Hair follicular keratinocyte (primary cell): ENCODE measurements at places on chromosomes 1 and 21. TPM values are rescaled to one million over a fixed set of nuclear protein-coding genes. Genes with fewer than 3 reads are reported as not detected.

Gene DIRAS3
- not detected in 2 replicates for total RNA-seq

Gene KCNH1
- not detected in 2 replicates for total RNA-seq

Gene PLXNA2
- 14.4 and 21.0 TPM in 2 replicates for total RNA-seq

Gene GJB5
- 120 and 157 TPM in 2 replicates for total RNA-seq

Gene PLPPR4
- not detected in 2 replicates for total RNA-seq

Gene LRRC38
- not detected in 2 replicates for total RNA-seq

Gene PDZK1IP1
- total RNA-seq, result 3.5 and 6.2 TPM in 2 replicates

Gene LCE1D
- total RNA-seq, result not detected in 2 replicates

Gene OR2G6
- not detected in 2 replicates for total RNA-seq

Gene ABL2
- total RNA-seq, result 9.4 and 13.6 TPM in 2 replicates

Gene MASP2
- not detected in 2 replicates for total RNA-seq

Gene AADACL4
- total RNA-seq, result not detected in 2 replicates

Gene TEDDM1
- not detected in 2 replicates for total RNA-seq

Gene TSPEAR
- not detected in 2 replicates for total RNA-seq

Gene PADI3
- total RNA-seq, result 8.7 and 9.7 TPM in 2 replicates

Gene FAM110D
- not detected in 2 replicates for total RNA-seq

Gene CHI3L1
- total RNA-seq, result 0.27 TPM in 1 of 2 replicates, not detected in the other

Gene GPATCH4
- total RNA-seq, result 14.5 and 18.7 TPM in 2 replicates

Gene MFSD2A
- 49.1 and 67.8 TPM in 2 replicates for total RNA-seq

Gene GUCA2A
- total RNA-seq, result not detected in 2 replicates

Gene SLC6A17
- not detected in 2 replicates for total RNA-seq

Gene ASCL5
- not detected in 2 replicates for total RNA-seq

Gene CDK11A
- total RNA-seq, result 7.2 and 10.3 TPM in 2 replicates

Gene PPIAL4G
- not detected in 2 replicates for total RNA-seq

Gene CFHR1
- not detected in 2 replicates for total RNA-seq

Gene SLC45A1
- 0.16 TPM in 1 of 2 replicates, not detected in the other for total RNA-seq

Gene NEGR1
- total RNA-seq, result 0.04 and 0.08 TPM in 2 replicates

Gene SLC1A7
- total RNA-seq, result not detected in 2 replicates

Gene IFNAR2
- 7.0 and 9.9 TPM in 2 replicates for total RNA-seq

Gene ALX3
- not detected in 2 replicates for total RNA-seq

Gene CDCA8
- 13.4 and 34.4 TPM in 2 replicates for total RNA-seq

Gene MYOC
- not detected in 2 replicates for total RNA-seq

Gene OR10Z1
- total RNA-seq, result not detected in 2 replicates
